ENCODE measurements at places on chromosomes 3 and 15.

DNA sequence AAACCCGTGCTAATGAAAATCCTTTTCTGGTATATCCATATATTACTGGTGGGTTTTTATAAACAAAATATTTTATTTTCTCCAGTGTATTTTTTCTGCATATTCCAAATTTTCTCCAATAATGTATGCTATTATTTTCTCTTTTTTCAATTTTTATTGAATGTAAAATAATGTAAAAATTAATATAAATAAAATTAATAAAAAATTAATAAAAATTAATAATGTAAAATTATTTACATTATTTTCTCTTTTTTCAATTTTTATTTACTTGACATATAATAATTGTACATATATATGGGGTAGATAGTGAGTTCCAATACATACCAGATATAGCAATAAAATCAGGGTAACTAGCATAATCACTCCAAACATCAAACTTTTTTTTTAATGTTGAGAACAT lies 56.4 kb downstream of the OXSM start:
- DNase-seq = no peak

- peak; percentile 27 for DNase-seq
These were observed 33.3 kb downstream of the TM4SF18 start for GRCh38 chr3:149299938-149300801.

DNA sequence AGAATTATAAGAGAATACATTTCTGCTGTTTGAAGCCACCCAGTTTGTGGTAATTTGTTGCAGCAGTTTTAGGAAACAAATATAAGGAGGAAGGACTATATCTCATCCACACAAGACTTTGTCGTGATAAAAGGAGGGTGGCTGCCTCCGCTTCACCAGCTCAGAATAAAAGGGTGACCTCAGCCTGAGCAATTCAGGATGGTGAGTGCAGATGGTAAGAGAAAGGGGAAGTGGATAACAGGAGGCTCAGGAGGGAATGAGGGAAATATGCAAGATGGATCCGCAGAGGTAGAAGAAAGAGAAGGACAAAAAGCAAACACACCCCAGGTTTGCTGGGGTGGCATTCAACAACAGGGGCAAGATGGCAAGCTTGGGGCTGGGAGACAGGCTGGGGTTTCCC lies 108.1 kb upstream of the TNFAIP8L3 start:
- no peak for DNase-seq

- DNase-seq = no peak
These were observed 235.3 kb downstream of the ARRDC4 start for GRCh38 chr15:98195796-98196195.

DNA sequence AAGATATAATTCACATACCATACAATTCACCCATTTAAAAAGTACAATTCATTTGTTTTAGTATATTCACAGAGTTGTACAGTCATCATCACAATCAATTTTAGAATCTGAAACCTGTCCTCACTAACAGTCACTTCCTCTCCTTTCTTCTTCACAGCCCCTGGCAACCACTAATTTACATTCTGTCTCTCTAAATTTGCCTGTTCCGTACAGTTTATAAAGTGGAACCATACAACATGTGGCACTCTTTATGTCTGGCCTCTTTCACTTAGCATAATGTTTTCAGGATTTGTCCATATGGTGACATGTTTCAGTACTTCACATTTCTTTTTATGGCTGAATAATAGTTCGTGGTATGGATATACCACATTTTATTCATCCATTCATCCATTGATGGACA lies 22.7 kb downstream of the ERICH6 start:
- no peak for DNase-seq

- DNase-seq = no peak
These were observed 1305.2 kb downstream of the SI start for GRCh38 chr3:163773136-163773535.

GRCh38 chr15:47333734-47334133 lies 383.6 kb upstream of the SEMA6D start:
- DNase-seq = no peak

DNA sequence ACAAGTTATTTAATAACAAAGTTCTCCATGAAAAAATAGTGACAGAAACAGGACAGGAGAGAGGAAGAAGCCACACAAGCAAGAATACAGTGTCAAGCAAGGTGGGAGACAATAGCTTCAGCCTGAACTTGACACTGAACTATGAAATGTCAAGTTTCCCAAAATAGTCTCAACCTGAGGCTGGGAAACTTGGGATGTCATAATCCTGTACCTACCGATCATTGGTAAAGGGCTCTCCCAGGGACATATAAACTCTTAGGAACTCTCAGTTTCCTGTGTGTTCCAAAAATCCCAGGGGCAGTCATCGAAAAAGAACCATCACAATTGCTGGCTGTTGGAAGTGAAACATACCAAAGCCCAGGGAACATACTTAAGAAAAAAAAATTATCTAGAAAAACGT lies 211.6 kb downstream of the P3H2 start:
- no peak for DNase-seq

GRCh38 chr15:28112101-28112760 lies 13.1 kb upstream of the OCA2 start:
- no peak for DNase-seq

GRCh38 chr3:151282921-151283320 lies 4.6 kb upstream of the P2RY14 start:
- DNase-seq = peak; percentile 59

GRCh38 chr3:186930143-186930640 lies at the start of gene ST6GAL1:
ST6GAL1 (plus strand) TSS chr3:186930526; CDS start chr3:187042704, 112,178 bp downstream.
- no peak for DNase-seq

DNA sequence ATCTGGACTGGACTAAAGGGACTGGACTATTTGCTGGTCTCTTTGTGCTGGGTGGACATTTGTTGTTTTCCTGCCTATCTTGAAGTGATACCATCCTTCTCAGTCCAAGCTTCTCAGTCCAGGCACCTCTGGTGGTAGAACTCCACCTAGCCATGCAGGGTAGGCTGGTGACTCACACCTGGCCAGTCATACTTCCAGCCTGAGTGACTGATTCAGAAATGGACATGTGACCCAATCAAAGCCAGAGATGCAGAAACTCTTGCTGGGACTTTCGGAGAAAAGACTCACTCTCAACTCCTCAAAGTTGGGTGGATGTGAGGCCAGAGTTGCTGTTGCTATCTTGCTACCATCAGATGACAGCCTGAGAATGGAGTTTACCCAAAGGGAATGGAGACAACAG lies 5.6 kb upstream of the ASB14 start:
- DNase-seq = no peak

GRCh38 chr3:53842436-53843194 lies 3.6 kb downstream of the CHDH start:
- no peak for DNase-seq

GRCh38 chr15:91913560-91913959 lies 60.1 kb downstream of the SLCO3A1 start:
- no peak for DNase-seq

- no peak for DNase-seq
These were observed 785.3 kb downstream of the MCTP2 start for GRCh38 chr15:95016511-95017229.

Data from NCI-H1105 (cell line).